ENCODE measurements at places on chromosomes 16 and 17. TPM values are rescaled to one million over a fixed set of nuclear protein-coding genes. Genes with fewer than 3 reads are reported as not detected.

MATCAP1 gene
- total RNA-seq, result 42.1 TPM

ICAM2 gene
- total RNA-seq, result 0.35 TPM

SLC7A6OS gene
- total RNA-seq, result 21.1 TPM

MEFV gene
- not detected for total RNA-seq

TNS4 gene
- 0.55 TPM for total RNA-seq

GAST gene
- total RNA-seq, result not detected

TMEM132E gene
- total RNA-seq, result 0.42 TPM

TMEM92 gene
- 10.9 TPM for total RNA-seq

USP43 gene
- 5.5 TPM for total RNA-seq

ZNF213 gene
- total RNA-seq, result 6.2 TPM

SOX9 gene
- 1.2 TPM for total RNA-seq

DNA sequence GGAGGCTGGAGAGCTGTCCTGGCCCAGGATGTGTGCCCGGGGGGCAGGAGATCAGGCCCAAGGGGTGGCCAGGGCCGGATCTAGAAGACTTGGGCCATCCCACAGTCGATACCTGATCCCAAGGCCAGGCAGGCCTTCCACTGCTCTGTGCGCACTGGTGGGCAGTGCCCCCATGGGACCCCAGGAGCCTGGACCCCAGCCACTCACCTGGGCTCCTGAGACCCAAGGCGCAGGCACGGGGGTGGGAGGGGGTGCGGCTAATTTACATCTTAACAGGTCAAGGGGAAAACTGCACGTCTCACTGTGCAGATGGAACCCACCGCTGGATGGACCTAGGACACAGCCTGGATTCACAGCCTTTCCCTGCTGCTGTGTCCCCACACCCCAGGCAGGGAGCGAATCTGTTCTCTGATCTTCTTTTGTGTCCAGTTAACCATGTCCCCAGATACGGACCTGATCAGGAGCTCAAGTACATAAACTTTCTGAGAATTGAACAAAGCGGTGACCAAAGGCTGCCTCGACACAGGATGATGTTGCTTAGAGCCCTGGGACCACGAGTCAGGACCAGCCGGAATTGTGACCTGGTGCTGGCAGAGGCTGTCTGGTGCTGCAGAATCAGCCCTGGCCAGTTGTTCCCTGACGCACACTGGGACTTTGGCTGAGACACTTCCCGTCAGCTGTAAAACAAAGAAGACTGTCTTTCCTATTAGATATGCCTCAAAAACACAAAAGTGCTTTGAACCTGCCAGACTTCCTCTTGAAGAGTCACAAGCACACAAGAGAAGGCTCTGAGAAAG, 60.6 kb downstream of the TNFRSF13B start:
- peak; percentile 31 for DNase-seq

GRCh38 chr17:51443646-51444045, 183.3 kb downstream of the UTP18 start:
- DNase-seq, result no peak

DNA sequence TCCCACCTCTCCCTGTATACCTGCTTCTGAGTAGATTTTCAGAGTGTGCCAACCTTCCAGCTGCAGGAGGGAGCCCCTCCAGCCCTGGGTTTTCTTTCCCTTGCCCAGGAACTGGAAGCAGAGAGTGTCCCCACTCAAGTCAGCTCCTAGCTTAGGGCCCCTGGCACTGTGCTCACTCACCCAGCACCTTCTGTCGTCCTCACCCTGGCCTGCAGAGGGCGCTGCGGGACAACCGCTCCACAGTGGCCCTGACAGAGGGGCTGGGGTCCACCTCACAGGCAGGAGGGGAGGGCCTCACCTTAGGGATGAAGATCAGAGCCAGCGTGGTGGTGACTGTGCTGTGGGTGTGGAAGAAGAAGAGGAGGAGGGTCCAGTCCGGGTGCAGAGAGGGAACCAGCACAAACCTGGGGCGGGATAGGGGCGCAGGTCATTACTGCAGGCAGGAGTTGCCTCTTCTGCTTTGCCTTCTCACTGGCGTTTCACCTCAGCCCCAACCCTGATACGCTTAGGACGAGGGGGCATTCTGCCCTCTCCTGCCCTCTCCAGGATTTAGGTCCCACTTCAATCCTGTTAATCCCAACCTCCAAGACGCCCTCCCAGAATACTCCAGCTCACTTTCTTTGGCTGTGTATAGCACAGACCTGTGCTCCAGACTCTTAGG, 10.0 kb downstream of the GPR179 start:
- peak; percentile 93 for DNase-seq

- peak; percentile 68 for DNase-seq
Measured at GRCh38 chr17:39979893-39980350, 685 bp upstream of the PSMD3 start.

DNA sequence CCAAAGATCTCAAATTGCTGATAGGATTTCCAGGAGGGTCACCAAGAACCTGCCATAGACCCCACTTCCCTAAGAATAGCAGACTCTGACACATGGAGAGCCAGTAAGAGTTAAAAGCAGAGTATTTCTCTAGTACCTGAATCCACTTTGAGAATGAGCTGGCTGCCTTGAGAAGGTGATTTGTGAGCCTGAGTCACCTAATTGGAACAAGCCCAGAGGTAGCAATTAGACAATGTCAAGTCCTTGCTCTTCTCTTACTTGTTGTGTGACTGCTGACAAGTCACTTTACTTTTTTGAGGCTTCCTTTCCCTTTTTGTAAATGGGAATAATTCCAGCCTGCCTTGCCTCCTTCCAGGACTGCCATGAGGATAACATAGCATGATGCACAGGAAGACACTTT, 76.1 kb upstream of the ASIC2 start:
- DNase-seq, result no peak

DNA sequence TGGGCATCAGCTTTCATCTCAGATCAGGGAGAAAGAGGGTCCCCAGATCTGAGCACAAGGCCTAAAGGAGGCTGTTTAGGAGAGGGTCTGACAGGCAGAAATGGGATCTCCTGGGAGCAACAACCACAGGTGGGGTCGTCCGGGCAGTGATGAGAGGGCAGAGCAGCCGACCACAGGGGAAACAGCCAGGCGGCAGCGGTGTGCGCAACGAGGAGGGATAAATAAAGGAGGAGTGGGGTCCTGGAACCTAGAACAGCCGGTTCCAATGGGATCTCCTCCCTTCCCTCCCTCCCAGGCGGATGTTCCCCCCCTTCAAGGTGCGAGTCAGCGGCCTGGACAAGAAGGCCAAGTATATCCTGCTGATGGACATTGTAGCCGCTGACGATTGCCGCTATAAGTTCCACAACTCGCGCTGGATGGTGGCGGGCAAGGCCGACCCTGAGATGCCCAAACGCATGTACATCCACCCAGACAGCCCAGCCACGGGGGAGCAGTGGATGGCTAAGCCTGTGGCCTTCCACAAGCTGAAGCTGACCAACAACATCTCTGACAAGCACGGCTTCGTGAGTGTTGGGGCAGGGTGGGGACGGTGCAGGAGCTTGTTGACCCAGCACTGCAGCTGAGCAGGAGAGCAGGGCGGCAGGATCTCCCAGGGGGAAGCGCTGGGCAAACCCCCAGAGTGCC, 1.9 kb downstream of the TBX2 start:
- peak; percentile 63 for DNase-seq

- no peak for DNase-seq
Measured at GRCh38 chr17:38592487-38592886, 13.3 kb downstream of the SRCIN1 start.

DNA sequence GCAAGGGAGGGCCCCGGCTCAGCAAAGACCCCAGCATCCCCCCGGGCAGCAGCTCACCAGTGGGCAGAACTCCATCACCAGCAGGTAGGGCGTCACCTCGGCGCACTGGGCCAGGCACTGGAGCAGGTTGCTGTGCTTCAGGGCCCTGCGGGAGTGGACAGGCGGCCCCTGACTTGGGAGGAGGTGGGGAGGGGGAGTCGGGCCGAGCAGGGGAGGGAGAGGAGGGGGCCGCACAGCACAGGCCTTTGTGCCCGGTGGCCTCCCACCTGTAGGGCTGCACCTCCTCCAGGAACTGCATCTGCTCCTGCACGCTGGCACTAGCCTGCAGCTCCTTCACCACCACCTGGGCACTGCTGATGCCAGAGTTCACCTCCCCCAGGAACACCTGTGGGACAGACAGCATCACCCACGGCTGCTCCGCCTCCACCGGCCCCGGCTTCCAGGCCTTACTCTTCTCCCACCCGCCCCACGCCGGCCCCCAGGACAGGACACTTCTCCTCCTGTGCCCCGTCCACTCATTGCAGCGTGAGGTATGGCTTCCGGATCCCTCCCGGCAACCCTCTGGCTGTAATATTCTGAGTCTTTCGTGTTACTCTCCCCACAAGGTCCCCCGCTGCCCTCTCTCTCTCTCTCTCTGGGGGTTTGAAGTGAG, 37.7 kb upstream of the PVALEF start:
- DNase-seq, result no peak

DNA sequence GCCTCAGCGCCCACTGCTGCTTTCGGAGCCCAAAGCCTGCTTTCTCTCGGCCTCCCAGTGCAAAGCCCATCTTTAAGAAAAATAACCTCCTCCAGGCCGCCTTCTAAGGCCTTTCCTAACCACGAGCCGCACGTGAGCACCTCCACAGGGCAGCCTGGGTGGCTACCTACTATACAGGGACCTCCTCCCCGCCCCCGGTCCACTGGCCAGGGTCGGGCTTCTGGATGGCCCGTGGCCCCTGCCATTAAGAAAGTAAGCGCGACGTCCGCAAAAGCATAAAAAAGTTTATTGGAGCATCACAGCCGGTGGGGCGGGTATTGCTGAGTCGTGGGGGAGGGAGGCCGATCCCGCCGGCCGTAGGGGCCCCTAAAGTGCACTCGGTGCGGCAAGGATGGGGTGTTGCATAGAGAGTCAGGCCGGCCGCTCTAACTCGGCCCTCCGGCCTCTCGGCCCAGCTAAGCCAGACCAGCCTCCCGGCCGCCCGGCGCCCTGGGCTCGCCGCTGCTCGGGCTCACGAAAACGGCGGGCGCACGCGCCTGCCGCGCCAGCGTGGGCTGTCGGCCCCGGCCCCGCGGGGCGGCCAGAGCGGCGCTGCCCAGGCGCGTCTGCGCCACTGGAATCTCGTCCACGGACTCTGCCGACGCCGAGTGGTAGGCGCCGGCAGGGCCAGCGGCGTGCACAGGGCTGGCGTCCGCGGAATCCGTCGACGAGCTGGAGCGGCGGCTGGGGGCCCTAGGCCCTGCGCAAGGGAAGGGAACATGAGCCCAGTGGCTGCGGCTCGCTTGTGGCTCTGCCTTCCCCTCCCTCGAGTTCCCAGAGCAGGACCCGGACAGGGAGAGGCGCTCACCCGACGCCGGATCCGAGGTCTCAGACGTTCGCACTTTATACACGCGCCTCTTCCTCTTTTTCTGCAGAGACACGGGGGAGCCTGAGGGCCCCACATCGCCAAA, 1.1 kb upstream of the TPPP3 start:
- DNase-seq, result no peak

GRCh38 chr16:77553130-77553529, 118.3 kb upstream of the ADAMTS18 start:
- no peak for DNase-seq

DNA sequence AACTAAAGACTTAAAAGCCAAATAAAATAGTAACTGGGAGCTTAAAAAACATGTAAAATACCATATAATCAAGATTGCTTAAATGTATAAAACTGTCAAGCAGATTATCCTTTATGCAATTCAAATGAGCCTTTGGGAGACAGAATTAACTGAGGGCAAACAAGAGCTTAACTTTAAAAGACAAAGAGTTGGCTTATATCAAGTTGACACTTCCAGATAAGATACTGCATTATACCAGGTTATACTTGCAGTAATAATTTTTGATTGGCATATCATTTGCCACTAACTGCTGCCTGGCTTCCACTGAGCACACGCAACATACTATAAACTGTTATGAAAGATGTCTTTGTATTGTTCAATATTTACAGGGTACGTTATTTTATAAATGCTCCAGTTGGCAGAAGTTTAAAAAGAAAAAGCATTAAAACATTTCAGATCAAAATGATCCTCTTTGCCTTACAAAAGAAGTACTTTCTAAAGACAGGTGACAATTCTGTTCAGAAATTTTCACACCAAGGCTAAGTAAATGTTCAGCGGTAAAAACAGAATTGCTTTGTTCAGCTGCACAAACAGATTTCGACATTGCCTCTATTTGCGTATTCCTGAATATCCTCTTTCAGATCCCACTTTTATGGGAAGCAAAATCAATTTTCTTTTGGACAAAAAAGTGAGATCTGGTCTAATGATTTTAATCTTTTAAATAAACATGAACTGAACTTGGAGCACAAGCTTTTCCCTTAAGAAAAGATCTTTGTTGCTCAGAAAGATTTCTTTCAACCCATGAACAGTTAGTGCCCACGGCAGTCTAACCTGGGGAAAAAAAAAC, 50.7 kb downstream of the TOX3 start:
- no peak for DNase-seq

- DNase-seq, result no peak
Measured at GRCh38 chr16:12706628-12707027, 97.1 kb downstream of the CPPED1 start.

GRCh38 chr17:54920819-54921218, 20.2 kb downstream of the TOM1L1 start:
- no peak for DNase-seq

GRCh38 chr17:9470171-9470570, 105.4 kb downstream of the STX8 start:
- DNase-seq, result no peak

DNA sequence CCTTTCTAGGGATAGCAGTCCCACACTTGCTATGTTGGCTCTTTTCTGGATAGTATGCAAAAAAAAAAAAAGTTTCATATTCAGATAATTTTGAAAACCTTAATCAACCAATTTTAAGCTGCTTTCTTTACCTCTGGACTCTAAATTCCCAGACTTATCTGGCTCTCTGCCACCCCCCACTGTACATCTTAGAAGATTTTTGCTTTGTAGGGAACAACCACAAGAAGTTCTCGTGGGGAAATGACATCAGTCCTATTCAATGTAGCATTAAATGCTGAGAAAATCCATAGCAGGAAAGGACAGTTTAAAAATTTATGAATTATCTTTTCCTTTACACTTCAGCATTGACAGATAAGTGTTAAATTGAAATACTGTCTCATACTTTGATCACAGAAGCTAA, 562.7 kb upstream of the HSBP1 start:
- no peak for DNase-seq

GRCh38 chr17:66260275-66260674, 31.1 kb upstream of the APOH start:
- no peak for DNase-seq

DNA sequence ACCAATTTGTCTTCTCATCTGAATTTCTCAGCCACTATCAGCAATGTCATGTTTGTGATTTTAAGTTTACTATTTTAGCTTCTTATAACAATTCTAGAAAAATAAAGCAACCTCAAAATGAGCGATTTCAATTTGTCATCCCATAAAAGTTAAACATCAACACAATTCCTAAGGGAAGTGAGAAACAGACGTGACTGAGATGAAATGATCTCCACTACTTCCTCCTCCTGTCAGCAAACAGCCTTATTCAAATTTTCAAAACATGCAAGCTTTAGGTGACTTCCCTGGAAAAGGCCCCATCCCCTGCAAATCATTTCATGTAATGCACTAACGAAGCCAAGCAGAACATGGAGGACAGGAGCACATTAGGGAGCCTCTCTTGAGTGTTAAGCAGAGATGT, 64.9 kb downstream of the ZNF652 start:
- no peak for DNase-seq

GRCh38 chr16:49020436-49020835, 261.2 kb downstream of the CBLN1 start:
- DNase-seq, result no peak

- DNase-seq, result no peak
Measured at GRCh38 chr17:297758-298157, 54.8 kb downstream of the RPH3AL start.

GRCh38 chr17:65359016-65359415, 202.4 kb downstream of the AXIN2 start:
- DNase-seq, result no peak

All from H9 (cell line).